ENCODE measurements at places on chromosomes 4 and X.
A peak's percentile ranks its signal among the peaks of the same experiment; 100 is the strongest.

DNA sequence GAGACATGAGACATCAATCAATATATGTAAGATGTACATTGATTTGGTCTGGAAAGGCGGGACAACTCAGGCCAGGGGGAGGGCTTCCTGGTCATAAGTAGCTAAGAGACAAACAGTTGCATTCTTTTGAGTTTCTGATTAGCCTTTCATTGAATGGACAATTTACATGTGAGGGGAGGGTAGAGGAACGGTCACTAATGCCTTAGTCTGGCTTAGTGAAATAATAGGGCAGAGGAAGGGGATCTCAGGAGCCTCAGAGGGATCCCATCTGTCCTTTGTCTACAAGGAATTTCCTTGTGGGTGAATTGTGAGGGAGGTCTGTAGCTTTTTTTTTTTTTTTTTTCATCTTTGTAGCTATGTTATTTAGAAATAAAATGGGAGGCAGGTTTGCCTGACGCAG is 88.3 kb downstream of the GK start:
- no peak for DNase-seq

DNA sequence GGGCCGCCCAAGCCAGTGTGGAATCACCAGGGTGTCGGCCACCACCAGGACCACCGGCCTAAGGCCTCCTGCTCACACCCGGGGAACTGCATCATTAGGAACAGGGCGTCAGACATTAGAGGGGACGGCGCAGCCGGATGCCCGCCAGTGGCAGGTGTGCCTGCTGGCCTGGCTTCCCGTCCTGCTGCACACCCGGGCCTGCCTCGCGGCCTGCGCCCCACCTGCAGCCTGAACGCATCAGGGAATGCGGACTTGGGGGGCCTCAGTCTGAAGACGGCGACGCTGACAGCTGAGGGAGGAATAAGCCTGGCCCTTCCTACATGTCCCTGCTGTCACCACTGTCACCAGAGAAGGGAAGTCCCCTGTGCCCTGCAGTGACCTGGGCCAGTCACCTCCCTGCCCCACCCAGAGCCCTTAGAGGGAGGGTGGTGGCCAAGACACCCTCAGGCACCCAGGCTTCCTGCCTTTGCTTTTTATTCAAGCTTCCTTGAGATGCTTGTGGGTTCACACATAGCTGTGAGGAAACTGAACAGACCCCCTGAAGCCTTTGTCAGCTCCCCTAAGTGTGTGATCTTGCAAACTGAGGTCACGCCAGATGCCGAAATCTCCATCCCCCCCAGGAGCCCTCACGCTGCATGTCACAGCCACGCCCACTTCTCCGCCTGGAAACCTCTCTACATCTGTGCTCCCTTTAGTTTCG is 3.2 kb downstream of the DGKQ start:
- no peak for DNase-seq

DNA sequence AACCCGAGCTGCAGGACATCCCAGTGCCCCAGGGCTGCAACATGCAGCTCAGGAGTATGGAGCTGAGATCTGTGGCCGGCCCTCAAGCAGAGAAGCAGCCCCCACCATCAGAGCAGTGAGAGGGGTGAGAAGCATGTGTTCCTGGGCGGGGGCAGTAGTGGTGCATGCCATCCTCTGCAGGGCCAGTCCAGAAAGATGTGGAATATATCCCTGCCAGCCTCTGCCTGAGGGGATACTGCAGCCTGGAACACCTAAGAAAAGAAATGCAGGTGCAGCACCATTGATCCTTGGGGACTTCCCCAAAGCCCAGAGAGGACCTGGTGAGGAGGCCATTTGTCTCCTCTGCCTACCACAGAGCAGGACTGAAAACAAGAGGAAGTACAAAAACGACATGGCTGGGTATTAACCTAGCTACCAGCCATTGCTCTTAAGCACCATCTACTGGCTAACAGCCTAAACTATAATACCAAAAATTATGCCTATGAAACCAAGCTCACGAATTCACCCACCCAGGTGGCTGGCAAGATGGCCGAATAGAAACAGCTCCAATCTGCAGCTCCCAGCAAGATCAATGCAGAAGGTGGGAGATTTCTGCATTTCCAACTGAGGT is 158.8 kb downstream of the ADGRA3 start:
- DNase-seq = peak; percentile 37

GRCh38 chr4:145887241-145887991 is 51.2 kb downstream of the ZNF827 start:
- peak; percentile 78 for DNase-seq

- DNase-seq = no peak
These were observed 438.7 kb upstream of the AR start for GRCh38 chrX:67104982-67105757.

DNA sequence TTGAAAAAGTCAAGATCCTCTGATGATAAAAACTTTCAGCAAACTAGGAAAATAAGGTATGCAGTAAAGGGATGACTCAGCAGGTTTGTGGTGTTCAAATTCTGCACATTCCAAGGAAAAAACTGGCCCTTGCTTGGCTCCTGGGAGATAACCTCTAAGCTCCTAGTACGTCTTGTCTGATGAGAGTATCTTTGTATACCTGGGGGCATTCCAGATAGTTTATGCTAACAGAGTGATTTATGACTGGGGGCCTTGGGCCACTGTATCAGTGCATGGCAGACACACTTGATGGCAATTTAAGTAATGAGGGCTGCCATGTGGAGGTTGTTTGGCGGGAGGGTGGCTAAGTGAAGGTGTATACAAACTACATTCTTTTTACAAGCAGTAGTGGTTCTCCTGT is 56.9 kb downstream of the NSG1 start:
- DNase-seq = peak; percentile 76

DNA sequence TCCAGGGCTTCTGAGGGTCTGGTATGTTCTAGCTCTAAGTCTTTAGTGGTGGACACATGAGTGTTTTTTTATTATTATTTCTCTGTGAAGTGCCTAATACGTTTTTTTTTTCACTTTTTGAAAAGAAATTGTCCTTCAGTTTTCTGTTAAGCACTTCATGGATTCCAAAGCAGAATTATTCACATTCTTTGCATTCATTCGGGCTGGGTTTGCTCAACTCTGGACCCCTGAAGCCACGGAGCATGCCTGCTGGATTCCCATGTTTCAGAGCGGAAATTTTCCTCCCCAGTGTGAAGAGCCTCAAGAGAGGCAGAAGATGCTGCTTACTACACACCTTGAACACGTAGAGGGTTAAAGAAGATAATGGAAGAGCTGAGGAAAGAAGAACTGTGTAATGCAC is 107.5 kb downstream of the EGF start:
- peak; percentile 65 for DNase-seq

GRCh38 chr4:8741513-8742226 is 130.0 kb downstream of the HMX1 start:
- DNase-seq = no peak

DNA sequence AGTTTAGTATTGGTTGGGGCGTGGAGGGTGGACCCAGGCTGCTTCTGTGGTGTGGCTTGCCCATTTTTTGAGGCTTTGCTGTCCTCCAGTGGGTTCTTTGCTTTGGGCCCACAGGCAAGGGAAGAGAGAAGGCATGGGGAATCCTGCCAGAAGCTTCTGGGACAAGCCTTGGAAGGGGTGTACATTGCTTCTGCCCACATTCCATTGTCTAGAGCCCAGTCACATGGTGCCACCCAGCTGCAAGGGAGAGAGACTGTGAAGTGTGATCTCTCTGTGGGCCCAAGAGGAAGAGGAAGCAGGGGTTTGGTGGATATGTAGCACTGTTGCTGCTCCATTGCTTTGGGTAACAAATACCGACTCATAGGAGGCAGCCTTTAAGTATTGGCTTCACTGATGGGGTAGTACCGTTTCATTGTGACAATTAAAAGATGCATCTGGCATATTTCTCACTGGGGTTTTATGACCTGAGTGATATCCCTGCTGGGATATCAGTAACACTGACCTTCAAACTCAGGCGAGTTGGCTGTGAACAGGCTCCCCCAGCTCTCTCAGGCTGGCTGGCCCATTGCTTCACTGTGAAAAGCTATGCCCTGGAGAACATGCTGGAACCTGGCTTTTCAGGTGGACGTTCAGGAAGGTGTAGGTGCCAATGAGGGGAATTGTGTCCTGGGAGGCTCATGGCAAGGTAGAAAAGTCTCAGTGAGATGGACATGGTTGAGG is 85.9 kb downstream of the CLDN34 start:
- DNase-seq = peak; percentile 52

GRCh38 chrX:31523884-31524536 is 452.2 kb upstream of the FTHL17 start:
- peak; percentile 74 for DNase-seq

- no peak for DNase-seq
These were observed 78.5 kb upstream of the NAF1 start for GRCh38 chr4:163245044-163245728.

DNA sequence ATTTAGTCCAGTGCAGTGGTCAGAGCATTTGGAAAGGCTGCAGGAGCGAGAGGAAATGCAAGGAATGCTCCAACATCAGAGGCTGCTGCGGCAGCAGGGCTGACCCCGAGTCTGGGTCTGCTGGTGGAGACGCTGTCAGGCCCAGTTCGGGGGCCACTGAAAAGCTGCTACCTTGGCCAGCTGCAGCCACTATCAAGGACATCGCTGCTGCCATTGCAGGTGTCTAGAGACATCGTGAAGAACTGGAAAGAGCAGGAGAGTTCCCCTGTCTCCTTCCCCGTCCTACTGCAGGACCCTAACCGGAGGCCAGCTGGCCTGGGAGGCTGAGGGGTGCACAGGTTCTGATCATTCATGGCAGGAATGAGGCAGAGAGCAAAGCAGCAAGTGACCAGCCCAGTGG is 29.5 kb upstream of the GPR78 start:
- no peak for DNase-seq

- no peak for DNase-seq
These were observed 76.9 kb upstream of the SMAD1 start for GRCh38 chr4:145404761-145405160.

DNA sequence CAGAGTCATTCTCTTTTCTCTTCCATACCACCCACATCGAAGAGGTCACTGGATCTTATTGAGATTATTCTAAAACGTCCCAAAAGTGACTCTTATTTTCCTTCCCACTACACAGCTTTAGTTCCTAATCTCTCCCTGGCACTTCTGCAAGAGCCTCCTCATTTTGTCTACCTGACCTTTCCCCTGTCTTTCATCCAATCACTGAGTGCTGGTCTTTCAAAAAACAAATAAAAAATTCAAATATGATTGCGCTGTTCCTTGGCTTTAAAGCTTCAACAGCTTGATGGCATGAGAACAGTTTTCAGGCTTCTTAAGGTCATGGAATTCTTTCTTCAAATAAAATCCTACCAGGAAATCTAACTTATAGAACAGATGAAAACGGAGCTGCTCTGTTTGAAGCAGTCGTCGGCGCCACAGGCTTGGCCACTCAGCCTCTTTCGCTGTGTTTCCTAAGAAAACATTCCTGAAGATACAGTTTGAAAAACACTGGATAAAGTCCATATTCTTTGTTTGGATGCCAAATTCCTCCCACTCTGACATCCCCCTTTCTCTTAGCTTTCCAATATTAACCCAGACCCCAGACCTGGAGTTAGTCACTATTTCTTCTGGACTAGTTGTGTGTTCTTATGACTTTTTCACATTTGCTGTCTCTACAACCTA is 12.5 kb downstream of the SYTL5 start:
- DNase-seq = no peak

GRCh38 chrX:30627818-30628652 is 25.2 kb upstream of the GK start:
- no peak for DNase-seq

- peak; percentile 66 for DNase-seq
These were observed 29.1 kb downstream of the PHOX2B start for GRCh38 chr4:41719417-41719816.

GRCh38 chr4:53583513-53583912 is 7.8 kb downstream of the LNX1 start:
- DNase-seq = no peak

DNA sequence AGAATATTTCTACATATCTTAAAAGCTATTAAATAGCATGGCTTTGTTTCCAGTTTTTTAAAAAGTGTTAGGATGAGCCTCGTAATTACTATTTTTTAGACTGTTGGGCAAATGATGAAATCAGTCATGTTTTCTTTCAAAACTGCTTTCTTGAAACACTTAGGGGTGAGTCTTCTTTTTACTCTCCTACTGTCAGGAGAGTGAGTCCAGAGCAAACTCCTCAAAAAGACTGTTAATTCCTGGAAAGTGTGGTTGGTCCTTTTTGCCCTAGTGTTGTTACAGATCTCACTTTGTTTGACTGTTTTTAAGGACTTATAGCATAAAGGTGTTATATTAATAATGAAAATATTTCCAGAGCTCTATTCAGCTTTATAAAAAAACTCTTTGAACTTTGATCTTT is 6.3 kb downstream of the GSTCD start:
- DNase-seq = no peak

DNA sequence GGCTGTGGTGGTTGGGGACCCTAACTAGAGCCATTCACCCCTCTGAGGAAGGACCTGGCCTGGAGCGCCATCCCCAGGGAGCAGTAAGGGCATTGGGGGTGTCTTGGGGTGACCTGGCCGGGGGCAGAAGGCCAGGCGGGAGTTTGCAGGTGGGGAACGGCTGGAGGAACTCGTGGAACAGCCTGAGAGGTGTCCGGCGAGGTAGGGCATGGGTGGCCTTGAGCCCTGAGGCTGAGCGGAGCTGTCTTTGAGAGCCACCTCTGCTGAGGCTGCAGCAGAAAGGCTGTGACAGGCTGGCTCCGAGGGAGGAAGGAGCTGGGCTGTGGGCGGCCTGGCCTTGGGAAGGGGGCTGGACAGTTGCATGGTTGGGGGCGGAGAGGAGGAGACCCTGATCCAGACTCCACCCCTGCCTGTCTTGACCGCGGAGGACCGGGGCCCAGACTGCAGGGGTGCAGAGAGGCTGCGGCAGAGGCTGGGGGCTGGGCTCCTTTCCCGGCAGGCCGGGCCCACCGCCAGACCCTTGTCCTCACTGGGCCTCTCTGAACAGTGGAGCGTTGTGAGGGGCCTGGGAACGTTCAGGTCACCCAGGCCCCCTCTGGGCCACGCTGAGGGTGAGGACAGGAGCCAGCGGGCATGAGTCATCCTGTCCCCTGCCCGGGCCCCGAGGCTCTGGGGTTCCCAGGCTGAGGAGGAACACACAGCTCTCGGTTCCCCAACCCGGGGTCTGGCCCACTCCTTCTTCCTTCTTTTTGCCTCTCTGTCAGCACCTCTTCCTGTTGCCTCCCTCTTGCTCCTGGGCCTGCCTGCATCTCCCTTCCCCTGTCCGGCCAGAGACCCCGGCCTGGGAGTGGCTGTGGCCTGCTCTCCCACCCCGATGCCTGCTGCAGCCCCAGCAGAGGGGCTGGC is 8.1 kb downstream of the SH3BP2 start:
- DNase-seq = peak; percentile 77

DNA sequence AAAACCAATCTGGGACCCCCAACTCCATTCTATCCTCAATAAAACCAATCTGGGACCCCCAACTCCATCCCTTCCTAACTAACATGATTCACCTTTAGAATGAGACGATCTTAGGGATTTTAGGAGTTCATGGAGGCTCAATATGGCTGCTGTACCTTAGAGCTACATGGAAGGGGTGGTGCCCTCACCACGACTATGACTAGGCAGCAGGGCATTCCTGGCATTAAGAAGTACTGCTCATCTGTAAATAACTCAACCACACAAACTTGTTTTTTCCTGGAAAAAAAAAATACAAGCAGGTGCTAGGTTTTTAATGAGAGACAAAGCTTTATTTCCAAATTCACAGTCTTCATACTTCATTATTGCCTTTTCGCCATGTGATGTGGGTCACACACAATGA is 346.5 kb upstream of the FAT1 start:
- DNase-seq = no peak

- DNase-seq = no peak
These were observed 333.2 kb upstream of the FGF13 start for GRCh38 chrX:139044680-139045079.
